SK-N-SH (cell line): ENCODE measurements at places on chromosomes 5 and 9.

DNA sequence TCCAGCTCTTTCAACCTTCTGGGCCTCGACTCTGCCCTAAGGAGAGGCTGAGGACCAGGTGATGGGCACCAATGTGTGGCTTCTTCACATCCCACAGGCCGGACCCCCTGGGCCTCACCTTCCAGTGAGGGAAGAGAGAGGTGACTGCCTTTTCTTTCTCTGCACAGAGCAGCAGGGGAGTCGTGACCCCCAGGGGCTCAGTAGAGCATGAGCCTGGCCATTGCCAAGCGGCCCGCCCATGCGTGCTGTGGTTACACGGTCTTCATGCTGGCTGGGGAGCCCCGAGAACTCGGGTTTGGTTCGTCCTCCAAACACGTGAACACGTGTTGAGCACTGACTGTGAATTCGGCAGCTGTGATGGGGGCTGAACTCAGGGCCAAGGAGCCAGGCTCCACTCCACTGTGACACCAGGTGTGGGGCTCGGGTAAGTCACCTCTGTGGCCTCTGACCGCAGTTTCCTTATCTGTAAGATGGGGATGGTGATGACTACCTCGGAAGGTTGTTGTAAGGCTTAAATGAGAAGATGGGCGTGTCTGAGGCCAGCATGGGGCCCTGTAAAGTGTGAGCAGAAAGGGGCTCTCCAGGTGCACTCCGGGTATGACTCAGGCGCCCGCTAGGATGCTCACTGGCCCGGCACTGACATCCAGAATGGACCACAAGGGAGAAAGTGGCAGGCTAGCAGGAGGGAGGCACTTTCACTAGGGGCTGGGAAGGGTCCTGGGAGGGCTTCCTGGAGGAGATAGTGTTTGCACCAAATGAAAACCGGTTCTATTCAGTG is 13.4 kb upstream of the GRHPR start:
- no peak for DNase-seq

GRCh38 chr5:125357660-125358059 is 611.2 kb upstream of the ZNF608 start:
- no peak for DNase-seq

DNA sequence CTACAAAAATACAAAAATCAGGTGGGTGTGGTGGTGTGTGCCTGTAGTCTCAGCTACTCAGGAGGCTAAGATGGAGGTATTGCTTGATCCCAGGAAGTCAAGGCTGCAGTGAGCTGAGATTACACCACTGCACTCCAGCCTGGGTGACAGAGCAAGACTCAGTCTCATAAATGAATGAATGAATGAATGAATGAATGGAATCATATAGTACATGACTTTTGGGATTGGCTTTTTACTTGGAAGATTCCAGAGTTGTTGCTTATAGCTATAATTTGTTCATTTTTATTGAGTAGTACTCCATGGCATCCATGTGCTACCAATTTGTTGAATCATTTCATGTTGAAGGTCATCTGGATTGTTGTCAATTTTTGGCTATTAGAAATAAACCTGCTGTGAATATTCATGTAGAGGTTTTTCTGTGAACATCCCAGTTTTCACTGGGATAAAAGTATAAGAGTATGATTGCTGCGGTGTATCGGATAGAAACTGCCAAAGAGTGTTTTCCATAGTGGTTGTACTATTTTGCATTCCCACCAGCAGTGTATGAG is 19.9 kb downstream of the ERBIN start:
- DNase-seq, result no peak

GRCh38 chr9:98823666-98824334 is 16.3 kb downstream of the GALNT12 start:
- DNase-seq, result no peak

DNA sequence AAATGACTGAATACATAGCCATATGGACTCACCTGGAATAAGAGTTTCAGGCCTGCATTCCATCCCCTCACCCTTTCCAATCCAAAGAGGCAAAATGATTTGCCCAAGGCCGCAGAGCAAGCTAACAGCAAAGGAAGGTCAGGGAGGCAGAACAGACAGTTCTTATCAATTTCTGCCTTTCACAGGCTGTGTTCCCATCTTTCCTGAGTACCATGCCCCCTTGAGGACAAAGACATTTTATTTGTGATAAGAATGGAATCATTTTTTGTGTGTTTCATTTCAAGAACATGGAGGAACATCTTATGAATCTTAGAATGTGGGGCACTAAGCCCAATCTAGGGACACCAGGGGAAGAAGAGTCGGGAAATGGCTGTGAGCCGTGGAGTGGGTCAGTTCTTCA is 13.9 kb downstream of the LHFPL2 start:
- no peak for DNase-seq

DNA sequence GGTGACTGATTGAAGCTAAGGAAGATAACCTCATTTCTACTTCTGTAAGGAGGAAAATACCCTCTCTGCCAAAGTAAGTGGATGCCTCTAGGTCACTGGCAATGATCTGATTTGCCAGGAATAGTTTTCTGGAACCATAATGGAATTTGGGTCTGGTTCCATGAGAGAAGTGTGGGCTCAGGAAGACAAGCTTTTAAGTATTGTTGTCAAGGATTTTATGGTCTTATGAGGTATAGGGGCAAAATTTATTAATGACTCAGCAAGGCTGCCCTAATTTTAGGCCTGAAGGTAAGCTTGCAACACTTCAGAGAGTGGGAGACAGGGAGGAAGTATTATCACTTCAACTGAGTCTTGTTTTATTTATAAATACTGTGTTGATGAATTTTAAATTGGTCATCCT is 322.6 kb upstream of the ACTBL2 start:
- DNase-seq, result no peak

DNA sequence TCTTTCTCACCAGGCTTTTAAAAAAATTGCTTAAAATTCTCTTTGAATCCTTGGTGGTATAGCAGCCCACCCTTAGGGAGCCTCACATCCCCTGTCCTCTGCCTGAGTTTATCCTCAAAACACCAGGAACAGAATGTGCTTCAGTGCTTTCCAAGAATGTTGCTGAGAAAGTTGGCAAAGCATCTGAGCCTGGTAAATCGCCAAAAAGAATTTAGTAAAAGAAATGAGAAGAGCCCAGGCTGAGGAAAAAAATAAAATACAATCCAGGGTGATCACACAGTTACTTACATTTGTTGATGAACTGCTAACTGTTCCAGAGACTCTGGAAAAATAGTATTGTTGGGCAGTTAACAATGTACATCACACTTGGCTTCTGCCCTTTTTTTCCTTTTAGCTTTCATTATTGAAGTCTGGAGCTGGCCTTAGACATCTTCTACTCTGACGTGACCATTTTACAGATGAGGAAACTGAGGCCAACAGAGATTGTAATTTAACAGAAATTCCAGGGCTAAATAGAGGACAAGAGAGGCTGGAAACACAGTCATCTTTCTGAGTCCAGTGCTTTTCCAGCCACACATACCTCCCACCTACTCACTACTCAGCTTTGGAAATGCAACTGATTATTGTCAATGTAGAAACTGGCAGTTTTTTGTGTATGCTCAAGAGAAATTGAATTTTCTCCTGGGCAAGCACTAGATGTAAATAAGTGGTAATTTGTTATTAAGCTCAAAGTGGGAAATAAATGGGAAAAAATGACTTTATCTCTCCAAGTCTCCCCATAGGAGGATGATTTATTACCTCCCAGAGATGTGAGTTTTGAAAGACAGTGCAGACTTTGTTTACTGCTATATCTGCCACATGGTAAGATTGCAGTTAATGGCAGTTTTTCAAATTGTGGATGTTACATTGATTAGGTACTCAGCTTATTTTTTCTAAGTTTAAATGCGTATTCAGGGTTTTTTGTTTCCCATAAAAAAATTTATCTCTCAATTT is 86.7 kb upstream of the ALDH1A1 start:
- no peak for DNase-seq

DNA sequence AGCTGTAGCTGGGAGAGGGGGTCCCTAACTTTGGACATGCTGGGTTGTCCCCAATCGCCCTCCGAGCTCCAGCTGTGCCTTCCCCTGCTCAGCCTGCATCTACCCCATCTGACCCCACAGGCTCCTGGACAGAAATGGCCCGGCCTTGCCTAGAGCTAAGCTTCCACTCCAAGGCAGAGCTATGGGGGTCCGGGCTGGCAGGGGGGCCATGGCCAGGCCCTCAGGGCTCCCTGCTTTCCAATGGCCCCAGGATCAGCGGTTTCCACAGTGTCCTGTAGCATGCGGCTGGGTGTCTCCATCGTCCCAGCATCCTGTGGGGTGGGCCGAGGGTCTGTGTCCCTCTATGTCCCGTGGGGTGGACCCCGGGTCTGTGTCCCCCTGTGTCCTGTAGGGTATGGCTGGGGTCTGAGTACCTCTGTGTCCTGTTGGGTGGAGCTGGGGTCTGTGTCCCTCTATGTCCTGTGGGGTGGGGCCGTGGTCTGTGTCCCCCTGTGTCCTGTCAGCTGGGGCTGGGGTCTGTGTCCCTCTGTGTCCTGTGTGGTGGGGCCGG is 130.6 kb downstream of the RXRA start:
- DNase-seq, result peak; percentile 51

DNA sequence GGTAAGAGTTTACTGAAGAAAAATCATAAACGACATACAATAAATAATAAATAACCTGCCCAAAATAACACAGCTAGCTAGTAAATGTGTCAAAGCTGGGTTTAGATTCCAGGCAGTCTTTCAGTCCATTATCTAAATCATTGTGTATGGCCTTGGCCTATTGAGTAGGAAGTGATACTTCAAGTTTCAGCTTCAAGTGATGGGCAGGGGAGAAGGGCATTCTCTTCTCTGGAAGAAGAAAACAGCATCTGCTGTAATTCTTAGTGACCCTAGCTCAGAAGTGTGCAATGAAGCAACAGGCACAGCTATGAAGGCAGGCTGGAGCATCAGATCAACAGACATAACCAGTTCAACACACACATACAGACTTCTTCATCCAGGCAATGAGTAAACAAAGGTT is 42.5 kb downstream of the FNIP1 start:
- DNase-seq, result no peak

DNA sequence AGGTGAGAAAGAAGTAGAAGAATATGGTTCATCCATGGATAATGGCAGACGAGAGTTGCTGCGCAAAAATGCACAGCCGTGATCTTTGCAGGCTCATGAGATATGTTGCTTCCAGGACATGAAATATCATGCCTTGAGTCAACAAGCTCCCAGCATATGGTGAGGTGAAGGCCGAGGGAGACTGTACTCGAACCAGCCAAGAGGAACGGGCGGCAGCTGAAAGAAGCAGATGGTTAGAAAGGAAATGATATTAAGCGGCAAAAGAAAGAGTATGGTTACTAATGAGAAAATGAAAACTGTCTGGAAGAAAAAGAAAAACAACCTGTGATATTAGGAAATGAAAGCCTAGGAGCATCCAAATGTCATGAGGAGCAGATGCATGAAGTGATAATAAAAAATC is 344.7 kb upstream of the DAP start:
- DNase-seq, result no peak

DNA sequence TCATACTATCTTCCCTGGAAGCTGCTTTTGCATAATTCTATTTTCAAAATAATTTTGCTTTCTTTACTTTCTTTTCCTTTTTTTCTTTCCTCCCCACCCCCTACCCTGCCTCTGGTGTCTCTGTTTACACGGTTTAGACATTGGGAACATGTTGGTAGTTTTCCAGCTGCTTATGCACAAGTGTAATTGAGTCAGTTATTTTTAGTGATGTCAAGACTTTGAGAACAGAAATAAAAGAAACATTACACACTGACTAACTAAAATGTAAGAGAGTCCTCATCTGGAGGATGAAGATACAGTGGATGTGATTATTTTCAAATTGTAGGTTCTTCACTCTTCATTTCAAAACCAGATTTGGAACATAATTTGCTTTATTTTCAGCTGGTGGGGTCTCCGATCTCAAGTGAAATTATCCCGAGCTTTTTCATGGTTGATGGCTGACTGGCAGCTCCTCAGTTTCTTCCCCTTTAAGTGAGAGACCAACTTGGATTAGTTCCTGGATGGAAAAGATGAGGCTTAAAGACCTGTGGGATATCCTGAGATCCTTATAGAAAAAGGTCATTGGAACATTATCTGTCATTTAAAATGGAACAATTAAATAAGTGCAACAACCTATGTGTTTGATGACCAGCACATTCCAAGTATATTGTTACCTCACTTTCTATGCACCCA is 154.4 kb upstream of the ZNF462 start:
- no peak for DNase-seq

- DNase-seq, result no peak
These were observed 12.2 kb downstream of the EGFL7 start for GRCh38 chr9:136674786-136675349.

DNA sequence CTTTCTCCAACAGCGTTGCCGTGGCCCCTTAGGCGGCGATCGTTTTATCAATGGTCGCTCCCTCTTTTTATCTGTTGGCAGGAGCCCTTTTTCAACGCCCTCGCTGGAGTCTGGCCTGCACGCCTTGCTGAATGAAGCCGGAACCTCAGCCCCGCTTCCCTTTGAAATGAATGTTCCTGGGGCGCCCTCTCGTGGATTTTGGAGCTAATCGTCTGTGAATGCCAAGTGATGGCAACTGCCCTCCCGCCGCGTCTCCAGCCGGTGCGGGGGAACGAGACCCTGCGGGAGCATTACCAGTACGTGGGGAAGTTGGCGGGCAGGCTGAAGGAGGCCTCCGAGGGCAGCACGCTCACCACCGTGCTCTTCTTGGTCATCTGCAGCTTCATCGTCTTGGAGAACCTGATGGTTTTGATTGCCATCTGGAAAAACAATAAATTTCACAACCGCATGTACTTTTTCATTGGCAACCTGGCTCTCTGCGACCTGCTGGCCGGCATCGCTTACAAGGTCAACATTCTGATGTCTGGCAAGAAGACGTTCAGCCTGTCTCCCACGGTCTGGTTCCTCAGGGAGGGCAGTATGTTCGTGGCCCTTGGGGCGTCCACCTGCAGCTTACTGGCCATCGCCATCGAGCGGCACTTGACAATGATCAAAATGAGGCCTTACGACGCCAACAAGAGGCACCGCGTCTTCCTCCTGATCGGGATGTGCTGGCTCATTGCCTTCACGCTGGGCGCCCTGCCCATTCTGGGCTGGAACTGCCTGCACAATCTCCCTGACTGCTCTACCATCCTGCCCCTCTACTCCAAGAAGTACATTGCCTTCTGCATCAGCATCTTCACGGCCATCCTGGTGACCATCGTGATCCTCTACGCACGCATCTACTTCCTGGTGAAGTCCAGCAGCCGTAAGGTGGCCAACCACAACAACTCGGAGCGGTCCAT is 10.0 kb downstream of the S1PR3 start:
- DNase-seq, result peak; percentile 86

DNA sequence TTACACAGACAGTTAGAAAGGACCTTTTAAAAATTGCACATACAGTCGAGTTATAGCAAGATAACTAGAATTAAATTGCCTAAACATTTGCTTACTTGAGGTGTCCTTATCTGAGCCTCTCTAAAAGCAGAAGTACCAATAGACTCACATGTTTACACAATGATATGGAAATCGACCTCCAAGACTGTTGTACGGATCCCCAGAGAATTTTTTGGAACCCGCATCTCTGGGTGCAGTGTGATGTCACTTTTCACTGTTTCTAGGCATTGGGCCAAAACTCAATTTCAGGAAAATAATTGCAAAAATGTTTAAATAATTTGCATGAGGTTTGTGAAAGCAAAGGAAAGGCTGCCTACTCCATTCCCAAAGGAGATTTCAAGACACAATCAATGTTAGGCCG is 63.1 kb upstream of the ATG10 start:
- DNase-seq, result no peak
